ENCODE measurements at places on chromosomes 2 and 18.

GRCh38 chr18:66513996-66514395, 89.9 kb downstream of the CDH19 start:
- no peak for DNase-seq

- no peak for DNase-seq
Observed at GRCh38 chr2:47198985-47199451, 43.9 kb upstream of the STPG4 start.

- DNase-seq: no peak
Observed at GRCh38 chr2:65999103-65999502, 435.8 kb upstream of the MEIS1 start.

DNA sequence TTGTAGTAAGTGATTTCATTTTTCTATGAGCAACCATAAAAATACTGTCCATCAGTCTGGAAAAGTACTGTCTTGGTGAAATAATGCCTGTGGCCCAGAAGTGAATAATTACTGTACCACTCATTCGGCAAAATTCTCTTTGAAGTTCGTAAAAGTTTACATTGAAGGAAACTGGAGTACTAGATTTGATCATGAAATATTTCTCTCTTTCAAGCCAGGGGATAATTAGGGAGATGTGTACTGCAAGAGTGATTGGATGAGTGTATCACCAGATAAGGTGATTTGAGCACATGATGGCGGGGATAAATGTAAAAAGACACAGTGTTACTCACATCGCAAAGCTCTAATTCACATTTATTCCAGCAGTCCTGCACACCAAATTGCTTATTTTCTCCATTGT, 883.2 kb upstream of the PIK3C3 start:
- no peak for DNase-seq

DNA sequence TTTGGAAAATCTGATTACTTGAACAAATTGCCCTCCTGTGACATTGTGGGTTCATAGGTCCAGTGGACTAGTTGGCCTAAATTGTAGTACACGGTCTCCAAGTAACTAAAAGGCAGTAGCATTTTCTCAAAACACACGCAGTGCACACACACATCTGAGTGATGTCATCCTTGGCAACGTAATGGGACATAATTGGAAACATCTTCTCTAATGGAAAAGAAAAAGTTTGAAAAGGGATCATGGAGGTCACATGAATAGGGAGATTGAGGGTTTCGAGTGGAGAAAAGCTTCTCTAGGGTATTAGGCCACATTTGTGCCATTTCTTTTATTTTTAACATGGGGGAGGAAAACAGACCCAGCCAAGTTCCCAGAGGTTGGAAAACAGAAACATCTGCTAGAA, 93.3 kb downstream of the MAP4K4 start:
- DNase-seq: no peak

GRCh38 chr2:45006942-45007287, 2.3 kb downstream of the SIX2 start:
- no peak for DNase-seq

DNA sequence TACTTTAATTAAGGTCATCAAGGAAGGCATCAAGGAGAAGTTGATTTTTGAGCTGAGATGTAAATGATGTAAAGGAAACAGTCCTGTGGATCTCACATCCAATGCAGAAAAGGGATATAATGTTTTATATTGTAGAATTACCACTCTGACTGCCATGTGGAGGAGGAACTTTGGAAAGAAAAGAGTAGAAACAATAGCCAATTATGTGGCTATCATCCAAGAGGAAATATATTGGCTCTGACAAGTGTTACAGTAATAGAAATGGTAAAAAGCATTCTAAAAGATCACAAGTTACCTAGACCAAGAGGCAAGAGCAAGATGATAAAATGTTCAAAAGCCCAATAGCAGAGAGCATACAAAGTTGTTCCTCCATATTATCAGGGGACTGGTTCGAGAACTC, 26.8 kb downstream of the BARD1 start:
- DNase-seq: no peak

DNA sequence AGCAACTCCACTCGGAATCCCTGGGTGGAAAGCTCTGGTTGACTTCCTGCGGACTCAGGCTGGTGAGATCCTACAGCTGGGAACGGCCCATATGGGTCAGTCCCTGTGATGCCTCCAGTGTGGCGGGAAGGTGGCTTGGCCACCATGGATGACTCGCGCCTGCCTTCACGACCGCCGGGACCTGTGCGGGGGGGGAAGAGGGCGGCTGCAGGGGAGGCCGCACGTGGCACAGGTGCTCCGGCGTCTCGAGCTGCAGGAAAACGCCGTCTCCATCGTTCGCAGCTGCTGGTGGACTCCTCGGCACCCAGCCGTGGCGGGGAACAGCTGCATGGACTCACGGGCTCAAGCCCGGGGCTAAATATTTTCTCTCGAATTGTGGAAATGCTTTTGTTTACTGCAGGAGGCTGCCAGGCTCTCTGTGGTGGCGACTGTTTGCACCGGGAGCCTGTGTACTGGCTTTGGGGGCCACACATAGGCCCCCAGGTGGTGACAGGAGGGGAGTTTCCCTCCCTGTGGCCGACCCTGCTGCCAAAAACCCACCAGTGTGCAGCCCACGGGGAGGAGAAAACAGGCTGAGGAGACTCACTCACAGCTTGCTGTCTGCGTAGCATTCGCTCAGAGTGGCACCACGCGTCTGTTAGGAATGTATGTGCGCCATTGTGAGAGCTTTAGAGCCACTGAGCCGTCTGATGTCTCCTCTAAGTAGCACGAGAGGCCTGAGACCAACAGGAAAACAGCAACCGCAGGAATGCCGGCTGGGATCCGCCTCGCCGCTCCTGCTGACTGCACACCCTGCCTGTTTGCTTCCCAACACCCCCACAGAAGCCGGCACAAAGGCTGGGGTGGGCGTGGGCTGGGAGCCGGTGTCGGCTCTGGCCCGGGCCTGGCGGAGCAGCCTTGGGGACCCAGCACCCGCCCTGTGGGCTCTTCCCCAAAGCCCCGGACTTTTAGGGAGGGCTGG, 89.2 kb downstream of the NFATC1 start:
- no peak for DNase-seq

GRCh38 chr18:49167084-49167483, 216.3 kb upstream of the SMAD7 start:
- DNase-seq: no peak

GRCh38 chr2:195603408-195603807, 53.6 kb upstream of the SLC39A10 start:
- no peak for DNase-seq

GRCh38 chr2:54560146-54560881, 104.2 kb downstream of the SPTBN1 start:
- DNase-seq: no peak

- no peak for DNase-seq
Observed at GRCh38 chr2:10137053-10137843, 14.7 kb downstream of the RRM2 start.

GRCh38 chr2:165825041-165825440, 31.0 kb upstream of the GALNT3 start:
- DNase-seq: no peak

- no peak for DNase-seq
Observed at GRCh38 chr2:79114797-79115494, 5.3 kb upstream of the REG1A start.

DNA sequence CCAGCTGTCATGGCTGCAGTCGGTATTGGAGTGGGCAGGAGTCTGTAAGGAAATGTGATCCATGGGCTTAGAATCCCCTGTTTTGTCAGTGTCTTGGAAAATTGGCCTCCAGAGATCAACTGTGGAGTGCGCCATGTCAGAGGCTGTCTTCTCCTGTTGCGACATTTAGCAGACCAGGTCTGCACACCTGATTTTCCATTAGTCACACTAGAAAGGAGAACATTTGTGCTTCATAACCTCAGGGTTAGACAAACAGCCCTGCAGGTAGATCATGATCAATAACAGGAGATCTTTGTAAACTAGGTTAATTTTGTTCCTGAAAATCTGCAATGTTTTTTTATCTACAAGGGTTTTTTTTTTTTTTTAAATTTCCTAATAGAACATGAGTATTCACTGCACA, 28.0 kb downstream of the LDLRAD4 start:
- DNase-seq: no peak

GRCh38 chr2:209208211-209208610, 215.6 kb upstream of the MAP2 start:
- no peak for DNase-seq

GRCh38 chr2:105365206-105365605, 27.9 kb downstream of the C2orf49 start:
- no peak for DNase-seq

DNA sequence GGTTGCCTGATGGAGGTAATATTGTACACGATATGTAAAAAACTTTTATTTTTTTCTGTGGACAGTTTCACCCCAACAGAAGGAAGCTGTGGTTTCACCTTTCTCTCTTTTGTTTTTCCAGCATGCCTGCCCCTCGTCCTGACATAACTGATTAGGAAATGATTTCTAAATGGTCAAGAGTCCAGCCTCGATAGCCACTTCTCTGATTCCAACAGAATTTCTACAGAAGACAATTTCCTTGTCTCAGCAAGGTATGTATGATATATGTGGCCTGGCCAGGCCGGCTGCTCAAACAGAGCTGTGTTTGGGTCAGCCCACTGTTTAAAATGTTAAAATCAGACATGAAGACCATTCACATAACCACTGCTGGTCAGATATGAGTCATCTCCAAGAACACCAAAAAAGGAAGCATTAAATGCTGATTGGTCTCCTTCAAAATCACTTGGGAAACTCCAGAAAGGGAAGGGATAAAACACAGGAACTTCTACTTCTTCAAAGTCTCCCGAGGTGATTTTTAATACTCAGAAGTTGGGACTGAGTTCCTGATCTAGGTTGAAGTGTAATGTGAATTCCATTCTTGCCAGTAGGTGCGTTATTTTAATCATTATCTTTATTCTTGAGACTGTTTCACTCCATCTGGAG, 22.3 kb downstream of the ATP8B1 start:
- no peak for DNase-seq

DNA sequence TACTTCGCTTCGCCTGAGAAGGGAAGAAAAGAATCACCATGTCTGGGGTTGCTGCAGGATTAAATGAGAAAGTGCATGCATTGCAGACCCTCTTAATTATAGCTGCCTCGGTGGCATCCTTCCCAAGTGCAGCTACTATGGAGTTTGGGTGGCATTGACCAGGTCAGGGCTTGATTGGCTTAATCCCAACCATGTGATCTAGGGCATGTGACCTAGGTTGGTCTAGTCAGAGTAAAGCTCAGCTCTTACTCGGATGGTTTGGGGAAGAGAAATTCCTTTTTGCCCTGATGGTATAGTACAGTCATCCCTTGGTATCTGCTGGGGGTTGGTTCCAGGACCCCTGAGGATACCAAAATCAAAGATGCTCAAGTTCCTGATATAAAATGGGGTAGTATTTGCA, 178.2 kb upstream of the RAB12 start:
- no peak for DNase-seq

DNA sequence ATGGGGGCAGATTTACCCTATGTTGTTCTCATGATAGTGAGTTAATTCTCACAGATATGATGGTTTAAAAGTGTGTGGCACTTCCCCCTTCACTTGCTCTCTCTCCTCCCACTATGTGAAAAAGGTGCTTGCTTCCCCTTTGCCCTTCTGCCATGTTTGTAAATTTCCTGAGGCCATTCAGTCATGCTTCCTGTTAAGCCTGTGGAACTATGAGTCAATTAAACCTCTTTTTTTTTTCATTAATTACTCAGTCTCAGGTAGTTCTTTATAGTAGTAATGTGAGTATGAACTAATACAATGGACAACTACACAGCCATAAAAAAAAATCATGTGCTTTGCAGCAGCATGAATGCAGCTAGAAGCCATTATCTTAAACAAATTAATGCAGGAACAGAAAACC, 118.5 kb downstream of the CALCRL start:
- no peak for DNase-seq

- no peak for DNase-seq
Observed at GRCh38 chr2:172709566-172710291, 25.9 kb upstream of the RAPGEF4 start.

- no peak for DNase-seq
Observed at GRCh38 chr2:148979164-148979918, 59.2 kb upstream of the LYPD6B start.

GRCh38 chr2:68000170-68000825, 62.5 kb downstream of the C1D start:
- no peak for DNase-seq

DNA sequence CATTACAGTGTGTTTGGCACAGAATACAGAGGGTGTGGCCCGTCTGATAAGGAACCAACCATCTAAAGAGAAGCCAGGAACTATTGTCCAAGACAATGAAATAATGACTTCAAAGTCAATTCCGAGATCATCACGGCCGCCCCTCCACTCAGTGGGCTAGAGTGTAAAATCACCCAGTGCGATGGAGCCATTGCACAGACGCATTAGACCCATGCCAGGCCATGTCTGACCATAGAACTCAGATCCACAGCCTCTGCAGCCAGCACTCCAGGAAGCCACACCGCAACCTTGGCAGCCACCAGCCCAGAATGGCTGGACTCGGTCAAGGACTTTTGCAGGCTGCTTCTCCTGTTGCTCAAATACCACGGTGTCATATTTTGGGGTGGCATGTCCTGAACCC, 835.7 kb downstream of the DCDC2C start:
- DNase-seq: no peak

Measured in progenitor cell of endocrine pancreas (in vitro differentiated cells).